ENCODE measurements at places on chromosomes 12 and 14. TPM values are rescaled to one million over a fixed set of nuclear protein-coding genes. Genes with fewer than 3 reads are reported as not detected.

DNA sequence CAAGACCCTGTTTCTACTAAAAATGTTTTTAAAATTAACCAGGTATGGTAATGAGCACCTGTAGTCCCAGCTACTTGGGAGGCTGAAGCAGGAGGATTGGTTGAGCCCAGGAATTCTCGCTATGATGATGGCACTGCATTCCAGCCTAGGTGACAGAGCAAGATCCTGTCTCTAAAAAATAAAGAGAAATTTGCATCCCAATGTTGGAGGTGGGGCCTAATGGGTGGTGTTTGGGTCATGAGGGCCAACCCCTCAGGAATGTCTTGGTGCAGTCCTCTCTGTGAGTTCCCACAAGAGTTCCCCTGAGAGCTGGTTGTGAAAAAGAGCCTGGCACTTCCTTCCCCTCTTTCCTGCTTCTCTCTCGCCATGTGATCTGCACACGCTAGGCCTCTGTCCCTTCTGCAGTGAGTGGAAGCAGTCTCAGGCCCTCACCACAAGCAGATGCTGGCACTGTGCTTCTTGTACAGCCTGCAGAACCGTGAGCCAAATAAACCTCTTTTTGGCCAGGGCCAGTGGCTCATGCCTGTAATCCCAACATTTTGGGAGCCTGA lies 11.3 kb downstream of the ACOT6 start:
- H3K4me3 ChIP-seq = no peak overlapping the region
- DNase-seq = no peak
- peaks cover 5% of the 10 kb centered on the region for H3K4me1 ChIP-seq
- H3K27ac ChIP-seq = no peak overlapping the region

GRCh38 chr14:101830271-101830670 lies 68.8 kb downstream of the PPP2R5C start:
- H3K27me3 ChIP-seq = no peaks in the 10 kb centered on the region
- peak overlapping the region; percentile 76 for H3K27ac ChIP-seq
- no peak for DNase-seq
- peaks cover 60% of the 10 kb centered on the region for H3K36me3 ChIP-seq
- H3K4me1 ChIP-seq = peaks cover 92% of the 10 kb centered on the region

- H3K36me3 ChIP-seq = no peaks in the 10 kb centered on the region
- no peak overlapping the region for H3K27ac ChIP-seq
These were observed 49.1 kb downstream of the ANKS1B start for GRCh38 chr12:99935608-99936007.

DNA sequence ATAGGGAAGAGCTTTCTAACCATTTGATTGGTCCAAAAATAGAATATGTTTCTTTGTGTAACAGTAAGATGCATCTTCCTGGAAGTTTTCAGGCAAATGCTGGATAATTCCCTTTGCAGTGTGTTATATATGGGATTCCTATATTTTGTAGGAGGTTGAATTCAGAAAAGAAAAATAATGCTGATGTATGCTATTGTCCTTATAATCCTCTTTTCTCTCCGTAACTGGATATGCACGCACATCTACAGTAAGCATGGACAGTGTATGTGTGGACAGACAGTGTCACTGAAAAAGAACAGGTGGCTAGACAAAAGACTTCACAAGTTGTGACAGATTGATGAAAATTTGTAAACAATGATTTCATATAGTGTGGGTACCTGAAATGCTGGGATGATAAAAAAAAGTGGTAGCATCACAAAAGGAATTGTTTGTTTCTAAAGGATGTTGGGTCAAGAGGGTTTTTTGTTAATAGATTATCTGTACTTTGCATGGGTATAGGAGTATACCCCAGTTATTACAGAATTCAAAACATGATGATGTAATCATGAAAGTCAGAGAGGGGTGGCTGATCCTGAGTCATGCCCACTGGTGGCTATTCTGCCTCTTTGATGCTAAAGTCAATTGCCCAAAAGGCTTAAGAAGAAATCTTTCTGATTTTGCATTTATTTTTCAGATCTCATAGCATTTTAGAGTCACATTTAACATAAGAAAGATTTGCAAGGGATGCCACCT lies 160.7 kb upstream of the TMTC1 start:
- no peaks in the 10 kb centered on the region for H3K4me1 ChIP-seq
- no peaks in the 10 kb centered on the region for H3K36me3 ChIP-seq
- H3K27ac ChIP-seq = no peak overlapping the region
- no peak for DNase-seq
- no peak overlapping the region for H3K4me3 ChIP-seq

DHRS2 gene
- total RNA-seq = 3.1 TPM

DNA sequence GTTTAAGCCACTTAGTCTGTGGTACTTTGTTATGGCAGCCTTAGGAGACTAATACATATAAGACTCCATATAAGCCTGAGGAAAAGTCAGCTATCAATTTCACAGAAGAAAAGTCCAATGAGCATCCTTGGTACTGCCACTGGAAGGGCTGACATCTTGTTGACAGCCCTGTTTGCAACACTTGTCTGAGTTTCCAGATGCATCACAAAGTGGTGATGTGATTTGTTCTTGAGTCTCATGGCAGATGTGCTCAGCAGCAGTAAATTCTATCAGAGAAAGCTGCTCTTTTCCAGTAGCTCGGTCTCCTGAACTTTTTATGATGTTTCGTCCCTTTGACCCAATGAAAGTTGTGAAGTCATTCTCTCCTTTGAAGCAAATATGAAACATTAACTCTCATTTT lies 54.3 kb downstream of the STON2 start:
- no peak for DNase-seq
- H3K27me3 ChIP-seq = peaks cover 7% of the 10 kb centered on the region
- no peak overlapping the region for H3K4me3 ChIP-seq
- H3K36me3 ChIP-seq = no peaks in the 10 kb centered on the region
- H3K27ac ChIP-seq = no peak overlapping the region

DNA sequence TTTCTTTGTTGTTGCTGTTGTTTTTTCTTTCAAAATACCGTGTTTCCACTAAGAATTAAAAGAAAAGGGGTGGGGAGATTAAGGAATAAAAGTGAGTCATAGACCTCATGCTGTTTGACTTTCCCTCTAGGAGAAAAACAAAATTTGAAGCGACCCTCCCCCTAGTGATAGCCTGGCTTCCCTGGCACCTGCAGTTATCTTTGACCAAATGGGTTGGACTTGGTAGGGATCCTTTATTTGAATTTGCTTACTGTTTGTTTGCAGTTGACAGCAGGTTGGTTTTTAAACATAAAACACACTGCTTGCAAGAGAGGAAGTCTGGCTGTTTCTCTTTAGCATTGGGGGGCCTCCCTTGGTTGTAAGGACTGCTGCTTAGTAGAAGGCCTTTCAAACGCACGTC lies 14.0 kb downstream of the OTX2 start:
- H3K4me1 ChIP-seq = peaks cover 8% of the 10 kb centered on the region
- H3K27me3 ChIP-seq = peaks cover 62% of the 10 kb centered on the region
- no peak overlapping the region for H3K4me3 ChIP-seq

GALNT16 gene
- total RNA-seq = 0.14 TPM

DNA sequence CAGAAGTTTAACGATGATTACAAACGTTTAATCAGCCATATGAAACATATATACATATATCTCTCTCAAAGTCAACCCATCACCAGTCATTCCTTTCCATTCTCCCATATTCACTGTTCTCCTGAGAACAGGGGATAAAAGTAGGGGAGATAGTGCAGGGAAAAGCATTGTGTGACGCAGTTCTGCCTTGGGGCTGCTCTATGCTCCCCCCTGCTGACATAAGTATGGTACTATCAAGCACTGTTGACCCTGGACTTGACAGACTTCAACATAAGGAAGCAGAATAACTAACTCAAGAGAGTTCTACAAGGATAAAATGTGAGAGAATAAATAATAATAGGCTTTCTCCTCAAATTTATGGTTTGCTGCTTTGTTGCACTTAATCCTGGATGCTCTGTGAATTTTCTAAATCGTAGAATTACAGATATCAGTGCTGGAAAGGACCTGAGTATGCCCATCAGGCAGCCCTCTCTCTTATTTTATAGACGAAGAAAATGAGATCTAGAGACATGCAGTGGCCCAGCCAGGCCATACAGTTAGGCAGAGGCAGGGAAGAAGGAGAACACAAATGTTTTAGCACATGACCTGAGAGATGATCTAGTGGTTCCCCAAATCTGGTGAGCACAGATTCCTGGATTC lies 87.2 kb downstream of the SCN8A start:
- H3K4me1 ChIP-seq = peaks cover 4% of the 10 kb centered on the region
- peak; percentile 38 for DNase-seq
- H3K36me3 ChIP-seq = no peaks in the 10 kb centered on the region
- H3K4me3 ChIP-seq = no peak overlapping the region
- H3K27me3 ChIP-seq = peaks cover 8% of the 10 kb centered on the region

GRCh38 chr14:50656776-50657175 lies 11.3 kb downstream of the SAV1 start:
- no peak overlapping the region for H3K27ac ChIP-seq
- no peak for DNase-seq
- H3K4me1 ChIP-seq = no peaks in the 10 kb centered on the region

DNA sequence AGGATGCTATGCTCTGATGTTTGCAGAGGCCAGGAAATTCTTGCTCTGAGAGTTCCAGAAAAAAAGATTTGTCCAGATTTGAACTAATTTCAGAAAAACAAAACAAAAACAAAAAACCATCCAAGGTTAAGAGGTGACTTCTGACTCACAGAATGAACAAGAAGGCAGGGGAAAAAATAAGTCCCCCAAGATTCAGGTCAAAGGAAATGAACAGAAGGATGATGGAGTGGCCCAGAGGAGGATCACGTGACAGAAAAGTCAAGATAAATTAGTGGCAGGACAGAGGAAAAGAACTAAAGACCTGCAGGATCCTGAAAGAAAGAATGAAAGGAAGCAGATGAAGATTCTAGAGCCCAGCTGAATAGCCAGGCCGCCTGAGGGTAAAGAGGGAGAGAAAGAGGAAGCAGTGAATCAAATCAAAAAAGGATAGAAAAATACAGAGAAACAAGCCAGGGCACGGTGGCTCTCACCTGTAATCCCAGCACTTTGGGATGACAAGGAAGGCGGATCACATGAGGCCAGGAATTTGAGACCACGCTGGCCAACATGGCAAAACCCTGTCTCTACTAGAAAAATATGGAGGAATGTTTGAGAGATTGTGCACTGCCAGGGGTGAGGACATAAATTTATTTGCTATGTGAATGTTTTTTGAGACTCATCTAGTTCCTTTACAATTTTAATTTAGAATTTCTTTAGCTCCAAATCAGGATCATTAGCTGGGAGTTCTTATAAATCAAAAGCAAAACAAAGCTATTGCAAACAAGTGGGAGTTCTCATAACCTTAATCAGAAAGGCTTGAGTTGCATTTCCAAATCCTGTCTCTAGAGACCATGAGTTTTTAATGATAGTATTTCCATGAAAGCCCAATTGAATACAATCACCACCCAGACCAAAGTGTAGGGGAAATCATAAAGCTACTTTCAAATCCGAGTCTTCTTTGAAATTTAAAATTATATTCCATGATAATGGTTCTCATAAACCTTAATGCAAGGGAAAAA lies 217.1 kb upstream of the PLEKHG7 start:
- H3K36me3 ChIP-seq = no peaks in the 10 kb centered on the region
- H3K27ac ChIP-seq = no peak overlapping the region
- no peak overlapping the region for H3K4me3 ChIP-seq
- H3K4me1 ChIP-seq = peaks cover 20% of the 10 kb centered on the region

KICS2 gene
- total RNA-seq = 15.1 TPM

EIF2S3B gene
- total RNA-seq = 1.3 TPM

DNA sequence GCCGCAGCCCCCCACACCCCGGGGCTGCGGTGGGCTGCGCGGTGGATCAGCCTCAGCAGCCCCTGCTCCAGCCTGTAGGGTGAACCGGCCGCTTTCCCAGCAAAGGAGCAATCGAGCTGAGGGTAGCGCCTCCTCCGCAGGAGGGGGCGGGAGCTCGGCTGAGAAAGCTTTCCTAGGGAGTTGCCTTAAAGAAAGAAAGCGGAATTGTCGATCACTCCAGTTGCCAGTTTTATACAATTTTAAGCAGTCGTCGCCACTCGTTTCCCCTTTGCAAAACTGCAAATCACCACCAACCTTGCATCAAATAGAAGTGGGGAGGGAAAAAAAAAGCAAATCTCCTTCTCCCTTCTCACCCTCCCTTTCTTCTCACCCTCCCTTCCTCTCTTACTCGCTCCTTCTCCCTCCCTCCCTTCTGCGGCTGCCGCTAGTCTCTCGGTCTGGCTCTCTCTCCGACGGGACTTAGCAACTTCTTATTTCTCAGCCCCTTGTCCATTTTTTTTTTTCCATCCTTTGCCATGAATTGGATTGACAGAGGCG lies at the start of gene PDE3A:
Gene PDE3A (plus strand): TSS at position 424 of the 537 bp plus-strand sequence. CDS start 748 bp downstream, outside the sequence.
- H3K4me1 ChIP-seq = peaks cover 8% of the 10 kb centered on the region
- no peak for DNase-seq
- no peak within 1 kb of the TSS for H3K27ac ChIP-seq
- peaks cover 28% of the 10 kb centered on the region for H3K27me3 ChIP-seq
- H3K4me3 ChIP-seq = no peak within 1 kb of the TSS
- H3K36me3 ChIP-seq = no peaks in the 10 kb centered on the region

GRCh38 chr12:120766566-120766965 lies 40.9 kb downstream of the ACADS start:
- H3K4me3 ChIP-seq = no peak overlapping the region
- H3K27ac ChIP-seq = no peak overlapping the region
- H3K27me3 ChIP-seq = no peaks in the 10 kb centered on the region
- H3K36me3 ChIP-seq = peaks cover 32% of the 10 kb centered on the region
- H3K4me1 ChIP-seq = peaks cover 4% of the 10 kb centered on the region

DNA sequence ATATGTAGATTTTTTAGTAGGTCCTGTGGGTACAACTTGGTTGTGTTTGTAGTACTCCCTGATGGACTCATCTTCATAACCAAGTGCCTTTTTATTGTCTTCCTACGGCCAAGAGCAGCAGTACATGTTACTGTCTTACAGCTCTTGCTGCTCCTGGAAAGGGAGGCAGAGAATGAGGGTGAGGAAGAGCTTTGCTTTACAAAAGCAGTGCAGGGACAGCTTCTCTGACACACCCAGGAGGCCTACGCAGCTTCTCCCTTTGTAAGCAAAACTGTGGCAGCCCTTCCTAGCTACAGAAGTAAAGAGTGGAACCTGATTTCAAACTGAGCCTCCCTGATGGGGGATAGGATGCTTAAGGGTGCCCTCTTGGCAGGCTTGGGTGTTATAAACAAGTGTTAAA lies 18.6 kb downstream of the MYRFL start:
- H3K4me3 ChIP-seq = no peak overlapping the region
- H3K4me1 ChIP-seq = no peaks in the 10 kb centered on the region
- H3K36me3 ChIP-seq = no peaks in the 10 kb centered on the region
- no peak for DNase-seq

DNA sequence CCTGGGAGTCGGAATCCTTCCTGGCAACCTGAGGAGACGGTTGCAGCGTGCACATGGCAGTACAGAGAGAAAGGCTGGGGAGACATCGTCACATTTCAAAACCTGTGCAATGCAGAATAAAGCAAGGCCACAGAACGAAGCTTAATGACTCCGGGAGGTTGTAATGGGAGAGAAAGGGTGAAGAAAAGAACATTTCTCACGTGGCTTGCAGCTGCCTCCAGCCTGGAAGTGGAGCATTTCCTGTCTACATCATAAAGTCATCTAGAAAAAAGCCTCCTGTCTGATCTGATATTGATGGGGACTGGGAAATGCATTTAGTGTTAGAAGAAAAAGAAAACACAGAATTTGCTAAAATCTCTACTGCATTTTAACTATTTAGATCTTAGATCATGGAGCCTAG lies 209.3 kb downstream of the TMEM132C start:
- no peak for DNase-seq
- no peaks in the 10 kb centered on the region for H3K4me1 ChIP-seq
- H3K36me3 ChIP-seq = no peaks in the 10 kb centered on the region
- no peak overlapping the region for H3K27ac ChIP-seq

WNK1 gene
- 127 TPM for total RNA-seq

NKX2-1 gene
- not detected for total RNA-seq

FLVCR2 gene
- 2.2 TPM for total RNA-seq

GRCh38 chr14:99225436-99226203 lies 46.4 kb downstream of the BCL11B start:
- H3K4me1 ChIP-seq = peaks cover 97% of the 10 kb centered on the region
- H3K36me3 ChIP-seq = peaks cover 87% of the 10 kb centered on the region
- peak overlapping the region; percentile 88 for H3K27ac ChIP-seq
- DNase-seq = no peak
- no peaks in the 10 kb centered on the region for H3K27me3 ChIP-seq

PRIMA1 gene
- total RNA-seq = not detected
